ENCODE measurements at places on chromosomes 12 and 14. TPM values are rescaled to one million over a fixed set of nuclear protein-coding genes. Genes with fewer than 3 reads are reported as not detected.

The GTF2A1 gene
- 19.2 TPM for polyA plus RNA-seq

DNA sequence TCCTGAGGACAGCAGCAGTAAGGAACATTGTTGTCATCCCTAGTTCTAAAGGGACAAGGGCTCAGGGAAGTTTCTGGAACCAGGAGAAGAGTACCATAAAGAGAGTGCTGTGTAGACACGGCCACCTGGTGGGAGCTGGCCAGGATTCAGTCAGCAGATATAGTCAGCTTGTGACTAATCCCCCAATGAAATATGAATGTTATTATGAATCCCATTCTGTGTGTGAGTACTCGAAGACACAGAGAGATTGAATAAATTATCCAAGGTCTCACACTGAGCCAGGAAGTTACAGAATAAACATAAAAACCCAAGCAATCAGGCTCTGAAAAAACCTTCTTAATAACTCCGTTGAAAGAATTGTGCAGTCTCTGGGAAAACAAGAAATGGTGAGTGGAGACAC, 1359.5 kb downstream of the AACS start:
- no peak for DNase-seq

- no peak for DNase-seq
These were observed 32.1 kb upstream of the PPP2R5C start for GRCh38 chr14:101729382-101729781.

GRCh38 chr12:22925623-22926022, 300.7 kb downstream of the ETNK1 start:
- DNase-seq, result no peak

DNA sequence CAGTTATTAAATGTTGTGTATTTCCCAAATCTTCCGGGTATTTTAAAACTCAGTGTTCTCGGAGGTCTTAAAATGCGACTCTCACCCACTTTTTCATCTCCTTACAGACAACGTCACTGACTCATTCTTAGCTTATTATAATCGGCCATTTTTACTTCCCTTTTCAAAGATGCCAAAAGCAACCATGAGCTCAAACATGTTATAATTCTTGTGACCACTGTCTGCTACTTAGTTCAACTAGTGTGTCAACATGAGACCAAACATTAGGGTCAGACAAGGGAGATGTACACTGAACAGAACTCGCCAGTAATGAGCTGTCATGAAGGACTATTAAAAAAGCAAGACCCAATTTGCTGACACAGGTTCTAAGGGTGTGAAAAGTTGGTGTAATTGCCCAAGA, 4.2 kb upstream of the GRIP1 start:
- DNase-seq, result no peak

DNA sequence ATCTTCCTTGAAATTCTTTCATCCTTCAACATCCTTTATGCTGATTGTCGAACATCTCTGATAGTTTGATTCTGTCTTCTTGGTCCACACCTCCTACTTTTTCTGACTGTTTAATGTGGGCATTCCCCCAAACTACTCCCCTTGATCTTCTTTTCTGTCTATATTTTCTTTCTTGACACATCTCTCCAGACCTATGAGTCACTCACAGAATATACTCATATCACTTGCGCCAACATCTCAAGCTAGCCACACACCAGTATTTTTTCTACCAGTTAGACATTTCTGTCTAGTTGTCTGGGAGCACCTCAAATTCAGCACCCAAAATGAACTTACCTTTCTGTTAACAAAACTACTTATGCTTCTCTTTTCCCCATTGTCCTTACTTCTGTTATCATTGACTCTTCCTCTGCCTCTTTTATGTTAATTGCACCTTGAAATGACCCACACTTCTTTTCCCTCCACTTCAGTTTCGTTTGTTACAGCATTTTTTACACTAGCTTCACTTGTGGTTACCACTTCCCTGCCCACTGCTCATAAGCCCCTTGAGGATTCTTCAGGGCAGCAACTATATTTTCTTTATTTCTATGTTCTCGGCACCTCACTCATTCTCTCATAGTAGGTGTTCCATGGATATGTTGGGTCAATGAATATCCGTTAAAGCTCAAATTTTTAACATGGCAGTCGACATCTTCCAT, 33.5 kb downstream of the TSHR start:
- no peak for DNase-seq

All from muscle of arm (tissue), 14 donors.